Activated CD8-positive, alpha-beta memory T cell treated with anti-CD3 and anti-CD28 coated beads for 48 hours (primary cell): ENCODE measurements at places on chromosomes 11 and 22.
A peak's percentile ranks its signal among the peaks of the same experiment; 100 is the strongest.

- DNase-seq: no peak
Measured at GRCh38 chr11:71086687-71087258, 165.6 kb downstream of the SHANK2 start.

GRCh38 chr22:45772743-45773142 is 101.1 kb downstream of the ATXN10 start:
- DNase-seq: no peak

DNA sequence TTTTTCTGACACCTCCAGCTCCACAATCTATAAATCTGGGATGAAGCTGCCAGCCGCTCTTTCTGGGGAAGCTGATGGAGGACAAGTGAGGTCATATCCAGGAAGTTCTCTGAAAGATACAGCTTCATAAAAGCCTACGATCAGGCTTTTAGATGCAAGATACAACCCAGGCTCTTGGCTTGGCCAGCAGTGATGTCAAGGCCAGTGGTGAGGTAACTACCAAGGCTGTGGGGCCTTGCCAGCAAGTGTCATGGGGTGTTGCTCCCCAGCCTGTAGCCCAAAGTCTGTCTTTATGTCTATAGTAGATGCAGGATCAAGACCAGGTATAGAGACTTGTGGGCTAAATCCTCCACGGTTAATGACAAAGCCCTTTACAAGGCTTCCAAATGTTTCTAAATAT is 70.1 kb upstream of the TIMP3 start:
- DNase-seq: no peak

DNA sequence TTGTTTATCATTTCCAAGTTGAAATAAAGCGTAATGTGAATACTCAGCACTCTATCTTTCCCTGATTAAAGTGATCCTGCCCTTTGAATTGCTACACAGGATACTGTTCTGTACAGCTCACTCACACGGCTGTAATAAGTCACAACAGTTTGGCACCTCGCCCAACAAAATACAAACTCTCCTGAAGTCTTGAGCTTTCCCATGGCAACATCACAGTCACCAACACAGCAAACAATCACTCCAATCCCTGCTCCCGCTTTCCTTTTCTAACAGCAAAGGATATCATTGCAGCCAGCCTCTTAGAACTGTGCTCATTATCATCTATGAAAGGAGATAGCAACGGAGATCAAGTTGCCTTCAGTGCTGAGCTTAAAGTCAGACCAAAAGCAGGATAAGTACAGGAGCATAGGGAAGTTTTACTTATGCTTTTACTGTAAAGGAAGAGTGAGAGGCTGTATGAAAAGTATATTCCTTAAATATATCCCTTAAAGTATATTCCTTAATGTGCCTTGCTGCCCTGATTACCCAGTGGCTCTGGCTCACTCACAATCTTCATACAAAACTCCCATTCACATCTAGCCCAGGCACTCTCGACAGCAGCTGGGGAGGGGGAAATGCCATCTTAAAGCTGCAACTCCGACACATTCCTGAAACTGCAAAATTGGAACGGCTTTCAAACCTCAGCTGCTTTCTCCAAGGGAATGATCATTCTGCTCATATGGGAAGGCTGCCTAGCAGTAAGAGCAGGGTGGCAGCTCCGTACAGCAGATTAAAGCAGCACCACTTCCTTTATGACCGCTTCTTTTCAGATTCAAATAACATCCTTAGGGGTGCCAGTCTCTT is 35.8 kb downstream of the MAML2 start:
- DNase-seq: no peak

- no peak for DNase-seq
Measured at GRCh38 chr11:720017-720641, 14.1 kb downstream of the EPS8L2 start.

- DNase-seq: no peak
Measured at GRCh38 chr11:44138286-44138685, 42.8 kb downstream of the EXT2 start.

DNA sequence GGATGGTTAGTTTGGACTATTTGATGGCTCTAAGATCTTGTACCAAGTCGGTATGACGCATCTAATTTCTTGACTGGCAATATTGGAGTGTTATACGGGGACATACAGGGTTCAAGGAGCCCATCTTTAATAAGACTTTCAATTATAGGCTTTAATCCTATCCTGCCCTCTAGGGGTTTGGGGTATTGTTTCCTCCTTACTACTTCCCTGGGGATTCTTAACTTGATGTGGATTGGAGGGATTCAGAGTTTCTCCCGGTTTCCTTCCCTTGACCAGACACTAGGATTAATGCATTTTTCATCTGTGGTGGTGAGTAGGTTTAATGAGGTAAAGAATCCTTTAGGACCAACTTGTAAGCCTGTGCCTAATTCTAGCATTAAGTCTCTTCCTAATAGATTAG is 18.8 kb downstream of the CYP2D6 start:
- DNase-seq: no peak

DNA sequence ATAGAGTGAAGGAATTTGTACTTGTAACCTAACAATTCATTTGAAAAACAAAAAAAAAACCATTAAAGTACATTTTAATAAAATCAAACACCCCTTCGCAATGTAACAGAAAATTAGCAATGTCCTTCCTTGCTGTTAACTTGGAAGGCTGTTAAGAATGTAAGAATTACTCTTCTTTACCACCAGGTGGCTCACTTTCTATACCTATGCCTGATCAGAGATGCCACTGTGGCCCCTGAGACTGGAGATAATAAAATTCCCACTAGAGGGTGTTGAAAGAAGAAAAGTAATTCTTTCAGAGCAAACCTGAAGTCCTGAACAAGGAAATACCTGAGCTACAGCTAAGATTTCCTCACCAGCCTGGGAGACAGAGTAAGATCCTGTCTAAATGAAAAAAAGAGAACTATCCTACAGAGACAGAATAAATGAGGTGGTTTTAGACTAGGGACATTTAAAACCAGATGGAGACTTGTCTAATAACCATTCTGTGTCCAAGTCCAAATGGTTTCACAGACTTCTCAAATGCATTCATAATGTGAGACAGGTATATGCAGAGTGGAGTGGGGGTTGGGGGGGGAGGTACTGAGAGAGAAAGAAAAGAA is 1089.3 kb downstream of the FAM181B start:
- no peak for DNase-seq

- DNase-seq: no peak
Measured at GRCh38 chr11:131533149-131533548, 162.7 kb downstream of the NTM start.

- DNase-seq: peak; percentile 33
Measured at GRCh38 chr11:83157594-83158356, 844 bp downstream of the PCF11 start.

- DNase-seq: no peak
Measured at GRCh38 chr11:69304686-69305085, 10.7 kb downstream of the MYEOV start.

DNA sequence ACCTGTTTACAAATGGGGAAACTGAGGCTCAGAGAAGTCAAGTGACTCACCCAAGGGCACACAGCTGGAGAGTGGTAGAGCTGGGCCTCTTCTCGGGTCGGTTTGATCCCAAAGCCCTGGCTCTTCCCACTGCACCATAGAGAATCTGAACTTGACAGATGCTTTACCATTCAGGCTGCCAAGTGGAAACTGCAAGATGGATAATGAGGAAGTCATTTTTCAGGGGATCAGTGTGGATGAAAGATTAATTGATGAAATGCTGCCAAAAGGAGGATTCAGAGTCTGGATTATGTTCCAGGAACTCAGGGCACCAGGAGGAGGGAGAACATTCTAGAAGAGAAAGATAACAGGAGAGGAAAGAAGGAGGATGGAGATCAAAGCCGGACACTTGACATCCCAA is 185.9 kb upstream of the ZBED5 start:
- DNase-seq: no peak

DNA sequence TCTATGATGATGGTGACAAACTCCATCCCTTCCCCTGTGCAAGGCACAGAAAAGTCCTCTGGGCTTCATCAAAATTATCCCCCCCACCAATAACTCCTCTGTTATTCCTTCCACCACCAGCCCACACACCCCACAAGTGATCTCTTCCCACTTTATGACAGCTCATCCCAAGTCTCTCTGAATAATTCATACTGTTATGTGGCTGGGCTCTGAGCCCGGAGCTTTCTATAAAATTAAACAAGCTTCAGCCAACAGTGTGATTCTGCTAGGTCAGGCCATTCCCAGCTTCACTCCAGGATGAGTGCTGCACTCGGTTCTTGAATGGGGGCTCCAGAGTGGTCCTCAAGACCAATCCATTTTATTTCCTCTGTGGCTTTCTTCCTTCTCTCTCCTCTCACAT is 83.0 kb downstream of the INSC start:
- no peak for DNase-seq

- no peak for DNase-seq
Measured at GRCh38 chr11:79393362-79394043, 47.3 kb downstream of the TENM4 start.

DNA sequence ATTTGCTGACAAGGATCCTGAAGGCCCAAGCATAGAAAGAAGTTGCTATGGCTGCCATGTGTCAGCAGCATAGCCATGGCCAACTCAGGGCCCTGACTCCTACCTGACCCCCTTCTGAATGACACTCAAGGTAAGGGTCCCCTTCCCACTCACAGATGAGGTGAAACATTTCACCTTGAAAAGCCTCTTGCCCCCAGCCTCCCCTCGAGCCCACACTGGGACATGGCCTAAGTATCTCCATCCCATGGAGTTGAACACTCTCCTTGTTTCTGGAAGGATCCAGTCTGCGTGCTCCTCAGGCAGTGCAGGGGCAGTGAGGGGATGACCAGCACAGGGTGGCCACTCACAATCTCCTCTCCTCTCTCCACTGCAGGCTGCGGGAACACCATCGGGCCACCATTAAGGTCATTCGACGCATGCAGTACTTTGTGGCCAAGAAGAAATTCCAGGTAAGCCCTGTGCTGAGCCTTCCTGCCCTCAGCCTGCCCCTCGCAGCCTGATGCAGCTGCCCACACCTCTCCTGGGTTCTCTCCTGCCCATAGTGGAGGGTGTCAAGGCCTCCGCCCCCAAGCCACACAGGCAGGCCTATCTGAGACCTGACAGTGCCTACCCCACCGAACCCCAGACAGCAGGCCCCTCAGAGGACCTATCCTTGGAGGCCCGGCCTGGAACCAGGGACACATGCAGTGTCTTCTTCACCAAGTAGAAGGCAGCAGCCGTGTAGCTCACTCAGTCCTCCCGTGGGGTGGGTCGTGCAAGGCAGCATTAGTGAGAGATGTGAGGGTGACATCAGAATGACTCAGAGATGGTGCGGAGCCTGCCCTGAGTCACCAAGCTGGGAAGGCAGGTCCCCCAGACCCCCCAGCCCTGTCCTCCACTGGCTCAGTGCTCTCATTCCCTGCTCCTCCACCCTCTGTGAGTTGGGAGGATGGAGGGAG is 68.9 kb upstream of the KCNQ1OT1 start:
- DNase-seq: no peak

DNA sequence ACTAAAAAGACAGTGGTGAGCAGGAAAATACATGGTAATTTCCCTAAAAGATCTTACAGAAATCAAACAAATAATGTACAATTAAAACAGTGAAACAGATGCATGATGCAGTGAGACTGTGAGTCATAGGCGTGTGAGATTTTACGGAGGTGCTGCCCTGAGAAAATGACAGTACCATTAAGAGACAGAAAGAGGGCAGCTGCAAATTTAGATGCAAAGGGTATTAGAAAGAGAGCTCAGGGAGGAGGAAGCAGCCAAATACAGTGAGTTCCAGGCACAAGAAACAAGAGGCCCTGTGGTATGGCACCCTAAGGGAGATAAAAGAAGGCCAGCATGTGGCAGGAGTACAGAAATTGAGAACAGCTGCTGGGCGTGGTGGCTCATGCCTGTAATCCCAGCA is 88.5 kb upstream of the FIBIN start:
- no peak for DNase-seq

- DNase-seq: no peak
Measured at GRCh38 chr11:92707665-92708064, 261.8 kb upstream of the MTNR1B start.

GRCh38 chr11:11407763-11408084 is 54.7 kb upstream of the CSNK2A3 start:
- DNase-seq: no peak

DNA sequence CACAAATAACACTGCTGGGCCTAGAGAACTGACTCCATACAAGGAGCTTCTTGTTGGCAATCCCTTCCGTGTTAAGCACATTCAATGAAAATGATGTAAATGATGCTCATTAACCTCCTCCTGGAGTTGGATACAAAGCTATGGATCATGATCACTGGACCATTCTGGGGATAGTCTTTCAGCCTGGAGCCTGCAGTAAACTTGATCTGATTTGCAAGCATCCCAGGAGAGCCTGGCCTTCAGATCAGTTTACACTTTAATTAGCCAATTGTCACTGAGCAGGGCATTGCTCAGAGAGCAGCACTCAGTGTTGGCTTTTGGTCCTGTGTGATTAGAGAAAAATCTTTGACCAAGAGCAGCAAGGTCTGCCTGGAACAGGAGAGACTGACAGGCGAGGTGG is 45.6 kb downstream of the ARFGAP3 start:
- no peak for DNase-seq

DNA sequence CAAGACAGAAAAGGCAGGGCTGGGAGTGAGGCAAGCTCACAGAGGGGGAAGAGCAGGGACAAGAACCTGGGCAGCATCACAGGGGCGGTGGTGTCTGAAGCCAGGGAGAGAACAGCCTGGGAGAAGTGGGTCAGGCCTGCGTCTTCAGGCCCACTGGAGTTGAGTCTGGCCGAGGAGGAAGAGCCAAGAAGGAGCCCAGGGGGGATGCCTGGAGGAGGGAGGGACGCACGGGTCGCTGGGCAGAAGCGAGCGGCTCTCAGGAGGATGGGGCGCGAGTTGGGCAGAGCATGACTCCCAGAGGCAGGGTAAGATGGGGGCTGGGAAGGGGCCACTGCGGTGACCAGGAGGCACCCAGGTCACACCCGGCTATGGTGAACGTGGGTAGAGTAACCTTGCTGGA is 18.5 kb downstream of the LRFN4 start:
- no peak for DNase-seq

DNA sequence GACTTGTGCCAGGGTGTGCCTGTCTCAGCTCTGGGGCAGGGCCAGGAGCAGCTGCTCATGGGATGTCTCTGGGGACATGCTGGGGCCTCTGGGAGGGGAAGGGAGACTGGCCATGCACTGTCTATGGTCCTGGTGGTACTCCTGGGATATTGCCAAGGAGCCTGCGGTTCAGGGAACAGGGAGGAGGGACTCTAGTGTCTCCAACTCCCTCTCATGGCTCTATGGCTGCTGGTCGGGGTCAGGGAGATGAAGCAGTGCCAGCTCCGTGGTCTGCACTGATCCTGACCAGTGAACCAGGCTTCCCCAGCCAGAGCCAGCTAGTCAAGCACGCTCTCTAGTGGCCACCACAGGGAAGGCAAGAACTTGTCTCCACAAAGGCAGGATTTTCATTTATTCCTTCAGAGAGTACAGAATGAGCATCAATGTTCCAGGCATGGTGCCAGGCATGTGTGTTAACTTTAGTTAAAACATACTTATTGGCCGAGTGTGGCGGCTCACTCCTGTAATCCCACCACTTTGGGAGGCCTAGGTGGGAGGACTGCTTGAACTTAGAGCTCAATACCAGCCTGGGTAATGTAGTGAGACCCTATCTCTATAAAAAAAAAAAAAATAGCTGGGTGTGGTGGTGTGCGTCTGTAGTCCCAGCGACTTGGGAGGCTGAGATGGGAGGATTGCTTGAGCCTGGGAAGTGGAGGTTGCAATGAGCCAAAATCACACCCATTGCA is 2.5 kb upstream of the BEST1 start:
- peak; percentile 38 for DNase-seq
